Caco-2 (cell line): ENCODE measurements at places on chromosomes 13 and 19. TPM values are rescaled to one million over a fixed set of nuclear protein-coding genes. Genes with fewer than 3 reads are reported as not detected.

DNA sequence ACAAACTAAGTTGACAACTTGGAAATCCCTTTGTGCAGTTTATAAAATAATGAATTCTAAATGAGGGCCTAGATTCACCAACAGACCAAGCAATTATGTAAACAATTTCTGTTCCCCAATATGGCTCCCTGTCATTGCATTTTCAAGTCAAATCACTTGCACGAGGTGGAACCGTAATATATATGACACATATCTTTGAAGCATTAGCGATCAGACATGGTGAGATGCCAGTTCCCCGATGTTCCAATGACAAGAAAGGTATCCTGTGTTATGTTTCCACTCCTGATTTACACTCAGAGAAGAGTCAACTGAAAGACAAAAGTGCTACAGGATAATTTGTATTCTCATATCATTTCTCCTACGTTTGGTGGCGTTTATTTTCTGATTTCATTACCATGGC, 108.5 kb upstream of the TDRD3 start:
- no peaks in the 10 kb centered on the region for H3K27me3 ChIP-seq
- no peaks in the 10 kb centered on the region for H3K4me1 ChIP-seq
- H3K36me3 ChIP-seq: no peaks in the 10 kb centered on the region

GRCh38 chr13:48731957-48732569, 78.3 kb downstream of the CYSLTR2 start:
- no peak overlapping the region for H3K27ac ChIP-seq
- H3K4me1 ChIP-seq: no peaks in the 10 kb centered on the region
- 0 out of 2 replicates have a peak, but pooled peaks cover 2% of the 10 kb centered on the region for H3K27me3 ChIP-seq
- DNase-seq: no peak

GRCh38 chr19:31325342-31325741, 23.9 kb downstream of the TSHZ3 start:
- no peaks in the 10 kb centered on the region for H3K4me1 ChIP-seq
- no peaks in the 10 kb centered on the region for H3K36me3 ChIP-seq
- H3K4me3 ChIP-seq: no peak overlapping the region
- no peak for DNase-seq

DNA sequence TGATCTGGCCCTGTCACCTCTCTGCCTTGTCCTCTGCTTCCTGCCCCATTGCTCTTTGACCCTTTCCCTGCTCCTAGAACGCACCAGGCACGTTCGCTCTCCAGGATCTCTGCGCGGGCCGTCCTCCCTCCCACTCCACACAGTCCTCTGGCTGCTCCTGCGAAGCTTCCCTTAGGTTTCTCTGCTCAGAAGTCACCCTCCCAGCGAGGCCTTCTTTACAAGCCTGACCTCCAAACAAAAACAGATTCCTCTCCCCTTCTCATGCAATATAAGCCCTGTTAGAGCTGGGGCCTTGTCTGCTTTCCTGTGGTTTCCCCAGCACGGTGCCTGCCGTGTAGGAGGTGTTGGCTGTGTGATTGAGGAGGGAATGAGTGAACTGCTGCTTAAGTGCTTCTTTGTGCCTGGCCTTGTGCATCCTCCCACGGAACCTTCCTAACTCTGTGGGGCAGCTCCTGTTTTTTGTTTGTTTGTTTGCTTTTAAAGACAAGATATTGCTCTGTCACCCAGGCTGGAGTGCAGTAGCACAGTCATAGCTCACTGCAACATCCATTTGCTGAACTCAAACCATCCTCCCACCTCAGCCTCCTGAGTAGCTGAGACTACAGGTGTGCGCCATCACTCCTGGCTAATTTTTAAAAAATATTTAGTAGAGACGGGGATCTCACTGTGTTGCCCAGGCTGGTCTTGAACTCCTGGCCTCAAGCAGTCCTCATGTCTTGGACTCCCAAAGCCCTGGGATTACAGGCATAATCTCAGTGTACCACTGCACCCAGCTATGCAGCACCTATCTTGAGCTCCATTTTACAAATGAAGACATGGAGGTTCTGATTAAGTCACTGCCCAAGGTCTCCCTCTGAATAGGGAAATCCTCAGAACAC, 82.0 kb downstream of the SIPA1L3 start:
- peak overlapping the region; percentile 92 for H3K27ac ChIP-seq
- DNase-seq: no peak
- no peak overlapping the region for H3K4me3 ChIP-seq
- no peaks in the 10 kb centered on the region for H3K27me3 ChIP-seq
- H3K4me1 ChIP-seq: peaks cover 69% of the 10 kb centered on the region

KLK11 gene
- not detected in 2 replicates for total RNA-seq
